ENCODE measurements at places on chromosomes 3 and 15.

DNA sequence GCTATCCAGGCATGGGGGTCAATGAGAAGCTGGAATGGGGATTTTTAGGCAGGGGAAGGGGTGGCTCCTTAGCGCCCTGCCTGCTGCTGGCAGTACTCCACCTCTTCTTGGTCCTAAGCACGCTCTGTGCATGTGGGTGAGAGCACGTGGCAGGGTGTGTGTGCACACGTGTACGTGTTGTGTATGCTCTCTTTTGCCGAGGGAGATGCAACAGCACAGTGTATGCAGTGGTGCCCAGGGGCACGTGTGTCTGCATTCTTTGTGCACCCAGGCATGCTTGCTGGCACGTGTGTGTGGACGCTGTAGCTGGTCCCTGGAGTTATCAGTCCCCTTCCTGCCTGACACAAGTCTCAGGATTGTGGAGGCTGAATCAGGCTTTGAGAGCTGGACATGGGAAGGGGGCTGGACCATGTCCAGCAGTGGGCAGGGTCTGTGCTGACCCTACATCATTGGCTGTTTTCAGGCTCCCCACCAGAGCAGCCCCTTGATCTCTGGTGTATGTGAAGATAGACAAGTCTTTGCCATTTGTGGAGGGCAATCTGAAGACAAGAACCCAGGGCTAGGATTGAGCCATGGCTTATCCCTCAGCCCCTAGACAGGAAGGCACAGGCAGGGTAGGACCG lies 1.9 kb upstream of the CAMKV start:
- no peak for DNase-seq

DNA sequence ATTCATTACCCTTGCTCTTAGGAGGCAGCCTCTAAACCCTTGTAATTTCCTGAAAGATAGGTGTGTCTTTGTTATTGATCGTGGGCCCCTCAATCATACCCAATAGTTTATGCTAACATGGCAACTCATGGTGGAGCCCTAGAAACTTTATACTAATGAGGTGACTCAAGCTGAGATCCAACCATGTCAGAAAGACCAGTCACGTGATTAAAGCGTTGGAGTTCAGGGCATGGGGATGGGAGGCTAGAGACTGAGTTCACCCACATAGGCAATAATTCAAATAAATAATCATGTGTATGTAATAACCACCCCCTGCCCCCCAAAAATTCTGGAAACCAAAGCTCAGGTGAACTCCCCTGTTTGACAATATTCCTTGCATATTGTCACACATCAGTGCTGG lies 99.5 kb upstream of the TUSC7 start:
- DNase-seq, result no peak

DNA sequence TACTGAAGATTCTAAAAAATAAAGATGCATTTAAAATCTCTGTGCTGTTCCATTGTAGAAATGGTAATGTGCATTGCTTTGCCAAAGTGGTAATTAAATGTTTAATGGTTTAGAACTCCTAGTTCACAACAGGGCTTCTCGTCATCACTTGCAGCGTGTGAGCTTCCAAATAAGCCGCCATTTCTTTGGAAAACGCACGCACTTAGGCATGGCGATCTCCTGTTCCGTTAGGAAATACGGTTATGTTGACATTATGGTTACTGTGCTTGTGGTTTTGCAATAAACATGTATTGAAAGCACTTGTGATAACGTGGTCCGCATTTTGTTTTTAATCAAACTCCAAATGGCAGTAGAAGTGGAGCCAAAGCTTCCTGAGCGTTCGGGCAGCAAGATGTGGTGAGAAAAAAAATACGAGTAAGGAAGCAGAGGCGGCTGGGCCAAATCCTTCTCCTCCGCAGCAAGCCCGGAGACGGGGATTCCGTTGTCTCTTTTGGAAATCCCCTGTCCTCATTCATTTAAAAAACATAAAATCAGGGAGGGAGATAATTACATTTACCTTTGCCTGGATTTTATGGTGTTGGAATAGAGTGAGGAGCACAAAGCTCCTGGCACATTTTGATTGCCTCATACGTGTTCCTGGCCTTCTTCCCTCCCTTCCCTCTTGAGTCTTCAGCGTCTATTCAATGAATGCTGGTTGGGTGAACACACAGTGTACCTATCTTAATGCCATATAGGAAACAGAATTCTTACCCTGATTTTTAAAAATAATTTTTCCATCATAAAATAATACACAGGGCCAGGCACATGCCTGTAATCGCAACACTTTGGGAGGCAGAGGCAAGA lies 97.5 kb downstream of the SLC49A4 start:
- DNase-seq, result no peak

GRCh38 chr3:170367797-170368196 lies 10.3 kb downstream of the SKIL start:
- no peak for DNase-seq

- DNase-seq, result no peak
Observed at GRCh38 chr3:124553178-124553577, 177.1 kb upstream of the UMPS start.

- DNase-seq, result no peak
Observed at GRCh38 chr3:188137051-188137450, 16.9 kb upstream of the LPP start.

GRCh38 chr15:81337241-81337640 lies 13.3 kb upstream of the STARD5 start:
- DNase-seq, result no peak

GRCh38 chr15:64026591-64026990 lies 19.7 kb downstream of the DAPK2 start:
- no peak for DNase-seq

GRCh38 chr3:73605412-73605811 lies 19.3 kb downstream of the PDZRN3 start:
- DNase-seq, result no peak

- no peak for DNase-seq
Observed at GRCh38 chr3:161422171-161422700, 50.9 kb upstream of the SPTSSB start.

DNA sequence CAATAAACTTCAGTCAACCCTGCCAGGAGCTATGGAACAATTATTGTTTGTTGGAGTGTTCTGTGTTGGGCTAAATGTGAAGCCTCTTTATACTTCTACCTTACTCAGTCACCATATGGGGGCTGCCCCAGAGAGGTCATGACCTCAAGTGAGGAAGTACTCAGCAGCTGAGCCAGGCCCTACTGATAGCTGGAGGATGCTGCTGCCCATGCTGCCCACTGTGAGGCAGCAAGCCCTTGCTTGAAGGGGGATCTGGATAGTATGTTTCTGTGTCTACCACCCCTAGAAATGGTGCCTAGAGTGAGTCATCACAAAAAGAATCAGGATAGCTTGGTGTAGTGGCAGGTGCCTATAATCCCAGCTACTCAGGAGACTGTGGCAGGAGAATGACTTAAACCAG lies 4.5 kb upstream of the RPL24 start:
- DNase-seq, result no peak

DNA sequence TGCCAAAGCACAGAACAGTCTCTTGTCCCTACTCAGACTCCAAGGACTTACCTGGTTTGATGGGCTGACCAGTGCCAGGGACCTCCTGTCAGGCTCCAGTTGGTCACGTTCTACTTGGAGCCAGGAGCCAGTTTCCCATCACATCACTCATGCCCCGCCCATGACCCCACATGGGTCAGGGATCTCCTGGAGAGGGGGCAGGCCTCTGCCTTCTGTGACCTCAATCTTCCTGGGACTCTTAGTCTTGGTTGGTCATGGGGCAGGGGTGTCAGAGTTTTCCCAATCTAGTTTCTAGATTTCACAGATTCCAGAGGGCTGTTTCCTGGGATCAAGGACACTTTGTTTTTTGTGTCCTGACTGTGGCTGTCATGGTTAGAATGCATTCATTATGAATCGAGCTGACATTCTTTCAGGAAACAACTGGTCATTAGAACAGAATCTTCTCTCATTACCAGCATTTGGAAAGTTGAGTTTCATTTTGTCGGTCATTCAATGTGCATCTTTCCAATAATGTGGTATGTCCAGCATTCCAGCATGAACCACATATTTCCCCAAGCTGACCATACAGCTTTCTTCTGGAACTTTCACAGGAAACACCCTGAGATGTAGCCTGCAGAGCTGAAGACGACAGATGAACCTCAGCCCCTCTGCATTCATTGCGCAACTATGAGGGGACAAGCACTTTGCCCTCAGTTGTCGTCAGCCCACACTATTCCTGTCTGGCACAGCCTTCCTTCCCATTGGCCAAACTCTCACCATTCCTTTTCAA lies 19.8 kb downstream of the CYP19A1 start:
- DNase-seq, result no peak

DNA sequence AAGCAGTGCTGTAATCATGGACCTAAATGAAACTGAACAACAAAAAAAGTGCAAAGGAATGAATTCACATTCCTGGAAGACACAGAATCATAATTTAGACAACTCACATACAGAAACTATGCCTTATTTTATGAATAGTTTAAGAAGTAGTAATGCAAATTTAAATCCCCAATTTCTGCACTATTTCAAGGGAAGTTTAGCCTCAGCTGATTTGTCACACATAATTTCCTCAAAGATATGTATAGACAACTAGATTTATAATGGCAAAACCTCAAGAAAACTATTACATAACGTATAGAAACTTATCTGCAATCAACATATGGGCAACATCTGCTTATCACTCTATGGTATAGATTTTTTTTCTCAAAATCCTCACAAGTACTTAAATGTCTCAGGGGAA lies 7.8 kb upstream of the PTX3 start:
- no peak for DNase-seq

DNA sequence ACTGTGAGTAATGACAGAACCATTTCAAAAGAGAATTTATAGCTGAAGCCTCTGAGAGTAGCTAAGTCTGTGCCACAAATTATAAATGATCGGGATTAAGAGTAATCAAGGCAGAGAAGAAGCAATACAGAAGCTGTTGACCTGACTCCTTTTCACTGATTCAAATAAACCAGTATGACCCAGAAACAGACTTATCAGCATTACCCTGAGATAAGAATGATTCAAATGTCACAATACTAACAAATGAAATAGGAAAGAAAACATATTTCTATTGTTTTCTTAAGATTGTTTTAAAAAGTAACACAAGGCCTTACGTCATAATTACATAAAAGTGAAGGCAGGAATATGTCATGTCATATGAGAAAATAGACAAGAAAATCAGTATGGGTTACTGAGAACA lies 1534.6 kb downstream of the SI start:
- DNase-seq, result no peak

DNA sequence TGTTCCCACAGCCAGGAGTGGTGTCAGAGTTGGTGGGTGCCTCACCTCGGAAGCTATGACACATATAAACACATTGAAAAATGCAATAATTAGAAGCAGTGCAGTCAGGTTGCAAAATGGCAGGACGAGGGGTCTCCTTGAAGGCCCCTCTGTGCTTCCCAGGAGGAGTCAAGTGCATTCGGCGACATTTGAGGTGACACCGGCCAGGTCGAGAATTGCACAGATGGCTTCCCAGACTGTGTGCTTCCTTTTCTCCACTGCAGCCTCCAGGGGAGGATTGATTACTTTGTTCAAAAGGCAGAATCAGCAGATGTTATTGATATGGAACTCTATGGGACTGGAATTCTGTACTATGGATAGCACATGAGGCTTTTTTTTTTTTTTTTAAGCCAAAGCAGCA lies 163.2 kb downstream of the MINAR1 start:
- DNase-seq, result no peak

- DNase-seq, result no peak
Observed at GRCh38 chr3:30302027-30302426, 304.4 kb upstream of the TGFBR2 start.

GRCh38 chr3:46378426-46378942 lies 7.7 kb downstream of the CCR5 start:
- DNase-seq, result no peak

Measured in esophagus squamous epithelium (tissue), 5 donors.